Esophagus muscularis mucosa (tissue), 4 donors: ENCODE measurements at places on chromosomes 16 and 17. TPM values are rescaled to one million over a fixed set of nuclear protein-coding genes. Genes with fewer than 3 reads are reported as not detected.

- no peaks in the 10 kb centered on the region for H3K4me1 ChIP-seq
- no peak overlapping the region for H3K27ac ChIP-seq
- no peak overlapping the region for H3K4me3 ChIP-seq
- no peaks in the 10 kb centered on the region for H3K36me3 ChIP-seq
- H3K27me3 ChIP-seq: no peaks in the 10 kb centered on the region
Measured at GRCh38 chr16:23160574-23160973, 11.3 kb upstream of the USP31 start.

The CHP2 gene
- not detected for total RNA-seq

GRCh38 chr17:65557349-65558310 lies 3.8 kb downstream of the AXIN2 start:
- H3K4me3 ChIP-seq: no peak overlapping the region
- no peak for DNase-seq
- peaks cover 7% of the 10 kb centered on the region for H3K36me3 ChIP-seq

DNA sequence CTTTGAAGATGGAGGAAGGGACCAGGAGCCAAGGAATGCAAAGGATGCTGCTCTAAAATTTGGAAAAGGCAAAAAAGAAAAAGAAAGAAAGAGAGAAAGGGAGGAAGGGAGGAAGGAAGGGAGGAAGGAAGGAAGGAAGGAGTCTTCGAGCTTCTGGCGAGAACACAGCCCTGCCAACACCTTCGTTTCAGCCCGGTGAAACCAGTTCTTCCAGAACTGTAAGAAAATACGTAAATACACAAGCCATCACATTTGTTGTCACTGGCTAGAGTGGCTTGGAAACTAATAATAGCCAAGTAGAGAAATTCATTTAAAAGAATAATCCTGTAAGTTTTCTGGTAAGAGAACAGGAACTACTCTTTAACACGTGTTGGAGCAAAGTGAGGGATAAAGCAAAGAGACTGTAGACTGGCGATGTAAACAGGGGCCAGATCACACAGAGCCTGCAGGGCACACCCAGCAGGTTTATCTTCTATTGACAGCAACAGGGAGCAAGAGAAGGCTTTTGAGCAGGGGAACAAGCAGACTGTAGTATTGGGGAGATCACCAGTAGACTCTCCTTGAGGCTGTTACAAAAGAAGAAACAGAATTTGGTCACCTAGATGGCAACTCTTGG lies 188.7 kb upstream of the MPHOSPH6 start:
- no peak overlapping the region for H3K27ac ChIP-seq
- no peaks in the 10 kb centered on the region for H3K4me1 ChIP-seq
- H3K36me3 ChIP-seq: no peaks in the 10 kb centered on the region
- peak; percentile 57 for DNase-seq
- H3K27me3 ChIP-seq: no peaks in the 10 kb centered on the region

DNA sequence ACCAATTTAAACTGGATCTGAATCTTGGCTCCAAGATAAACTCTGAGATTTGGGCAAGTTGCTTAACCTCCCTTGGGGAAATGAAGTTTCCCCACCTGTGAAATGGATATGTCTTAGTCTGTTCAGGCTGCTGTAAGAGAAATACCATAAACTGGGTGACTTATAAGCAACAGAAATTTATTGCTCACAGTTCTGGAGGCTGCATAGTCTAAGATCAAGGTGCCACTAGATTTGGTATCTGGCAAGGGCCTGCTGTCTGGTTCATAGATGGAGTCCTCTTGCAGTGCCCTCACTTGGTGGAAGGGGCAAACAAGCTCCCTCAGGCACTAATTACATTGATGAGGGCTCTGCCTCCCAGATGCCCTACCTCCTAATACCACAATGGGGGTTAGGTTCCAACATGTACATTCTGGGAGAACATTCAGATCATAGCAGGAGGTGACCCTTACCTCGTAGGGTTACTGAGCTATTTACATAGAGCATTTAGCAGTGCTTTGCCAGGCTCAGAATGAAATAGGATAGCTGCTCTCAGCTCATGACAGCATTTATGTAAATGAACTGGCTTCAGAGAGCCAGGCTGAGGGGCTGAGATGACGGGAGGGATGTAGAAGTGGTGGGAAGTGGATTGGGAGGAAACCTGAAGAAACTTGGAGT lies 83.9 kb downstream of the SPECC1 start:
- H3K4me1 ChIP-seq: peaks cover 39% of the 10 kb centered on the region
- H3K4me3 ChIP-seq: no peak overlapping the region

- H3K27ac ChIP-seq: no peak overlapping the region
- DNase-seq: no peak
- no peaks in the 10 kb centered on the region for H3K27me3 ChIP-seq
- H3K4me3 ChIP-seq: no peak overlapping the region
Measured at GRCh38 chr16:57144027-57144426, 41.8 kb downstream of the PSME3IP1 start.

GRCh38 chr16:8962393-8963009 lies 1.2 kb downstream of the USP7 start:
- peak overlapping the region; percentile 87 for H3K4me3 ChIP-seq
- no peaks in the 10 kb centered on the region for H3K36me3 ChIP-seq
- DNase-seq: no peak

The LDHD gene
- 13.2 TPM for total RNA-seq

The TVP23A gene
- 0.80 TPM for total RNA-seq

GRCh38 chr16:24611310-24611709 lies 71.9 kb downstream of the RBBP6 start:
- peaks cover 15% of the 10 kb centered on the region for H3K4me1 ChIP-seq
- no peaks in the 10 kb centered on the region for H3K27me3 ChIP-seq
- no peak overlapping the region for H3K27ac ChIP-seq
- no peak for DNase-seq
- H3K4me3 ChIP-seq: no peak overlapping the region

The GRAPL gene
- total RNA-seq: not detected

DNA sequence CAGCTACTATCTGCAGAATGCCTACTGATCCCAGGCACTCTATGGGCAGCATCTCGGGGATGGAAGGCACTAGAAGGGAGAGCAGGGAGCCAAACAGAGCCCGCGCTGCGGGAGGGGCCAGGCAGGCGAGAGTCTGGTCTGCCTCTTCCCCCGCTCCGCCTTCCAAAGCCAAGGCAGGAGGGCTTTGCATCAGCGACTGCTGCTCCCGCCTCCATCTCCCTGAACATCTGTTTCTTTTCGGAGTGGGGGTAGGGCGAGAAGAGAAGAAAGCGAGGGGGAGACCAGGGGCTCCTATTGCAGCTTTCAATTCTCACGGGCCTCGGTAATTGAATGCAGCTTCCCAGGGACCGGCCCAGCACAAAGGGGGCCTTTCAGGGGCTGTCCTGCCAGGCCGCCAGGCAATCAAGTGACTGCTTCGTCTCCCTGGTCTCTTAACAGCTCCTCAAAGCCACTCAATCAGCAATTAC lies 31.4 kb upstream of the CDC42EP4 start:
- peak overlapping the region; percentile 25 for H3K4me3 ChIP-seq
- H3K27ac ChIP-seq: peak overlapping the region; percentile 84
- no peak for DNase-seq
- no peaks in the 10 kb centered on the region for H3K36me3 ChIP-seq
- H3K4me1 ChIP-seq: peaks cover 62% of the 10 kb centered on the region
- H3K27me3 ChIP-seq: no peaks in the 10 kb centered on the region

DNA sequence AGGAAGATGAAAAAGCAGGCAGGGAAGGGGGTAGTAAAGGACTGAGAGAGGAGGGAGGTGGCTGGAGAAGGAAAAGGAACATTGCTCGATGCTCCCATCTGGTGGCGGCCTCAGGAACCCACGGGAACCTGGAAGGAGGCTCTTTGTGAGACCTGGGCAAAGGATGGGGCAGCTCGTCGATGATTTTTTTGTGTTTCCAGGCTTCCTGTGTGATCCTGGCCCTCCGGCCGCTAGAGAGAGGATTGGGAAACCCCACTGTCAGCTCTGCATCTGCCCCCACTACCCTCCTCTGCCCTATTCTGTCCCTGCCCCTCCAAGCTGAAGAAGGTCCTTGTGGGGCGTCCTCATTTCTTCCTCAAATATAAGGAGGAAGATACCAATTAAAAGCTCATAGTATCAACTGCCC lies 6.6 kb downstream of the WFIKKN2 start:
- H3K27ac ChIP-seq: no peak overlapping the region
- peaks cover 8% of the 10 kb centered on the region for H3K4me1 ChIP-seq
- no peak overlapping the region for H3K4me3 ChIP-seq
- H3K36me3 ChIP-seq: no peaks in the 10 kb centered on the region
- no peaks in the 10 kb centered on the region for H3K27me3 ChIP-seq

The SOST gene
- total RNA-seq: not detected

GRCh38 chr16:30399435-30400186 lies 4.4 kb downstream of the ZNF48 start:
- peak overlapping the region; percentile 70 for H3K4me3 ChIP-seq
- peaks cover 18% of the 10 kb centered on the region for H3K36me3 ChIP-seq
- H3K4me1 ChIP-seq: peaks cover 53% of the 10 kb centered on the region

The LHX1 gene
- not detected for total RNA-seq

The KCNJ18 gene
- total RNA-seq: not detected

The SDR42E1 gene
- 0.66 TPM for total RNA-seq

DNA sequence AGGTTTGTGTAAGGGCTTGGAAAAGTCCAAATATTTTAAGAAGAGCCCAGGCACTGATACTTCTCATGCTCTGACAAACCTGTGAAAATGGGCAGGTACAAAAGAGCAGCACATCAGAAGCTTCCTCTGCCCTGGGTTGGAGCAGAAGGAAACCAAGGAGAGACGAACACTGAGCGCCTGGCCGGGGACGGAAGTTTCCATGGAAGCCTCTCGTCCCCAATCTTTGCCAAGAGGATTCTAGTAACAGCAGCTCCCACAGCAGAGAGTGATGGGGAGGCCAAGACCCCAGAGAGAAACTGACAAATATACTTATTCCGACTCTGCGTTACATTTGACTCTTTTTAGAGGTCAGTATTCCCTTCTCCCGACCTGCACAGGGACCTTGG lies 268.5 kb downstream of the C16orf95 start:
- DNase-seq: no peak
- H3K27ac ChIP-seq: no peak overlapping the region
- H3K4me3 ChIP-seq: no peak overlapping the region
- H3K27me3 ChIP-seq: peaks cover 6% of the 10 kb centered on the region

DNA sequence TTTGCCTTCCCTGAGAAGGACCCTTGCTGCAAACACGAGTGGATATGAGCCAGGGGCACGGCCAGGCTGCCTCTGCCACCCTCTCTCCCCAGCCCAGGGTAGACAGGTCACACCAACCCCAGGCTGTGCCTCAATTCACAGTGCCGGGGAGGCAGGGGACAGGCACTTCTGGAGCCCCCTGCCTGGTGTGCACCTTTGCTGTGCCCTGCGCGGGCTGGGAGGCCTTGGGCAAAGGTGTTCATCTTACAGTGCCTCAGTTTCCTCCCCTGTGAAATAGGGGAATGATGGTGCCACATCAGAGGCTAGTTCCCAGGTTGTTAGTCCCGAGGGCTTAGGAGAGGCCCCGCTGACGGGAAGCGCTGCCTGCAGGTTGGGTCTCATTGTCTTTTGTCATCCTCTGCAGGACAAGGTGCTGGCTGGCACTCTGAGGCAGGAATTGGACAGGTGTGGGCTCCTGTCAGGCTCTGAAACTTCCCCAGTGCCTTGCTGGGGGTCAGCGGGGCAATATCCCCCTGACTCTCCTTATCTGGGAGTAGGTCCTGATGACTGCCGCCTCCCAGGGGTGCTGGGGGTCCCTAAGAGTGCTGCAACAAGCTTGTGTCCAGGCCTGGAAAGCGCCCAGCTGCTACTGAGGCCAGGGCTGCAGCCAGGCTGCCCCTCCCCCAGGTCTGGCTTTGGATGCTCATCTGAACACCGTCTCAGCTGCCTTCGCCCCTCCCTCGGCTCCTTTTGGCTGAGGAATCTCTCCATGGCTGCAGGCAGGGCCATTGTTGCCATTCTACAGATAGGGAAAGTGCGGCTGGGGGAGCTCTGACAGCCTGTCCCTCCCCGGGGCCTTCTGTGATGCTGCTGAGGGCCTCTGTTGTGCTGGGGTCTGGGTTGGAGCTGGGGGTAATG lies 3.1 kb downstream of the PRSS21 start:
- no peaks in the 10 kb centered on the region for H3K36me3 ChIP-seq
- peaks cover 7% of the 10 kb centered on the region for H3K27me3 ChIP-seq
- H3K4me3 ChIP-seq: no peak overlapping the region
- DNase-seq: no peak
- no peaks in the 10 kb centered on the region for H3K4me1 ChIP-seq
- no peak overlapping the region for H3K27ac ChIP-seq

The LGALS9 gene
- 17.0 TPM for total RNA-seq

The PNPO gene
- 25.5 TPM for total RNA-seq

GRCh38 chr16:85105475-85105874 lies 6.8 kb downstream of the CIBAR2 start:
- DNase-seq: no peak
- H3K27me3 ChIP-seq: no peaks in the 10 kb centered on the region
- H3K4me1 ChIP-seq: no peaks in the 10 kb centered on the region

DNA sequence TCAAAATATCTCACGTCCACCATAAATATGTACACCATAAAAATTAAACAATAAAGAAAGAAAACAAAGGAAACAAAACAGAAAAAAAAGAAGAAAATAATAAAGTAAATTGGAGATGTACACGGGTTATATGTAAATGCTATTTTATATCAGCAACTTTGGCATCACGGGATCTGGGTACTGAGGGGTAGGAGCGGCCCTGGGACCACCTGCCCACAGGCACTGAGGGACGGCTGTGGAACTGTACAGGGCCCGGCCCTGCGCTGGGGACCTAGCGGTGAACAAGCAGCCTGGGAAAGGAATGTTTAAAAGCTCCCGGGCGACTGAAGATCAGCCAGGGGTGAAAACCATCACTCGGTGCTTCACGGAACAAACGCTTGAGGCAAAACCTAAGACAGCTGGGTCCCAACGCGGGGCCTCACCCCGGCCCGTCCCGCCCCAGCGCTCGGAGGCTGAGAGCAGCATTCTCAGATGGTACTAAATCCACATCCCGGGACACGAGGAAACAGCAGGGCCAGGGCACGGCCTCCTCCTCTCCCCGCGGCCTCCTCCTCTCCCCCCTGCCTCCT lies 31.2 kb downstream of the NXN start:
- H3K27me3 ChIP-seq: no peaks in the 10 kb centered on the region
- peaks cover 42% of the 10 kb centered on the region for H3K4me1 ChIP-seq
- no peak overlapping the region for H3K4me3 ChIP-seq
- H3K36me3 ChIP-seq: no peaks in the 10 kb centered on the region
- DNase-seq: no peak

DNA sequence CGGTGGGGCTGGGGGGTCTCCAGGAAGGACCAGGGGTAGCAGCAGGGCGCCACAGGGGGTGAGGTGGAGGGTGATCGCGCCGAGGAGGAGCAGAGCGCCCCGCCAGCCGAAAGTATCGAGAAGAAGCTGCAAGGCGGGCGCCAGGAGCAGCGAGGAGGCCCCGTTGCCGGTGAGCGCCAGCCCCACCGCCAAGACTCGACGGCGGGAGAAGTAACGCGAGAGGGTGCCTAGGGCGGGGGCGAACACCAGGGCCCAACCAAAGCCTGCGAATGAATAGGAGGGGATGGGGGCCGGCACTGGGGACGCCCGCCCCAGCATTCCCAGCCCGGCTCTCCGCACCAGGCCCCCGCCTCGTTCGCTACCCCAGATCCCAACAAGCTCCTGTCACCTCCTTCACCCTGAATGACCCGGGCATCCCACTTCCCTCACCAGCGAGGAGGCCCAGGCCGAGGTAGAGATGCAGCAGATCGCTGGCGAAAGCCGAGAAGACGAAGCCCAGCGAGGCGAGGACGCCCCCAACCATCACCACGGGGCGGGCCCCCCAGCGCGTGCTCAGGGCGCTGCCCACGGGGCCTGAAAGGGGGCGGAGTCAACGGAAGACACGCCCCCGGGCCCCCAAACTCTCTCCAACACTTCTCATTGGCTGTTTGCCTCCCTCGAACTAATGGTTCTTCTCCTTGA lies 1.3 kb downstream of the SLC16A11 start:
- H3K27ac ChIP-seq: peak overlapping the region; percentile 23
- no peaks in the 10 kb centered on the region for H3K36me3 ChIP-seq
- peak overlapping the region; percentile 63 for H3K4me3 ChIP-seq
- no peak for DNase-seq
- H3K27me3 ChIP-seq: peaks cover 41% of the 10 kb centered on the region
